ENCODE measurements at places on chromosomes 5 and 9. TPM values are rescaled to one million over a fixed set of nuclear protein-coding genes. Genes with fewer than 3 reads are reported as not detected.

The PCDHA9 gene
- total RNA-seq = 1.1 TPM

The ADGRD2 gene
- not detected for total RNA-seq

The CORO2A gene
- 1.2 TPM for total RNA-seq

The PDE6A gene
- total RNA-seq = not detected

The SEC61B gene
- total RNA-seq = 74.4 TPM

The ENC1 gene
- total RNA-seq = 7.7 TPM

The CCL28 gene
- total RNA-seq = 24.2 TPM

The PCDHB15 gene
- total RNA-seq = 10.7 TPM

The SLC36A2 gene
- not detected for total RNA-seq

The PLEKHG4B gene
- total RNA-seq = 0.28 TPM

The BTNL8 gene
- not detected for total RNA-seq

The LIFR gene
- total RNA-seq = 61.1 TPM

The SHC3 gene
- total RNA-seq = 1.8 TPM

The LHX2 gene
- total RNA-seq = not detected

The NUDCD2 gene
- 5.5 TPM for total RNA-seq

All from thoracic aorta (tissue), 2 donors.